ENCODE measurements at places on chromosomes 2 and 18.
A peak's percentile ranks its signal among the peaks of the same experiment; 100 is the strongest.

DNA sequence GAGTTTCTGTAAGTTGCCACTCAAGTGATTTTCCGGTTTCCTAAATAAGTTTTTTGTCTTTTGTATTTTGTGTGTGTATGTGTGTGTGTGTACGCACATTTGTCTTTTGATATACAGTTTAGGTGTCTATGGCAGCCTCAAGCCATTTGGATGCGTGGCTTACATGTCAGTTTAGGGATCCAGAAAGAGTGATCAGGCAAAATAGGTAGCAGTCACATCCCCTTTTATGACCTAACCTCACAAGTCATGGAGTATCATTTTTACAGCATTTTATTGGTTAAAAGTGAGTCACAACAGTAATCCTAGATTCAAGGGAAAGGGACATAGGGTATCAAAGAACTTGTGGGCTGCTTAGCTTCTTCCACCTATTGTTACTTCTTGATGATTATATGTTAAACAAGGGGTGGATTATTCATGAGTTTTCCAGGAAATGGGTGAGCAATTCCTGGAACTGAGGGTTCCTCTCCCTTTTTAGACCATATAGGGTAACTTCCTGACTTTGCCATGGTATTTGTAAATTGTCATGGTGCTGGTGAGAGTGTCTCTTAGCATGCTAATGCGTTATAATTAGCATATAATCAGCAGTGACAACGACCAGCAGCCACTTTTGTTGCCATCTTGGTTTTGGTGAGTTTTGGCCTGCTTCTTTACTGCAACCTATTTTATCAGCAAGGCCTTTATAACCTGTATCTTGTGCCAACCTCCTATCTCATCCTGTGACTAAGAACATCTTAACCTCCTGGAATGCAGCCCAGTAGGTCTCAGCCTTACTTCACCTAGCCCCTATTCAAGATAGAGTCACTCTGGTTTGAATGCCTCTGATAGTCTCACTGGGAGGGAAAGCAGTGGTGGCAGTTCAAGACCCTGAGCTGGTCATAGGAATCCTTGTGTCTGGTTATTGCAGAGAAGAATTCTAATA is 8.6 kb upstream of the SOCS6 start:
- DNase-seq = peak; percentile 46

- DNase-seq = peak; percentile 80
These were observed 60.5 kb upstream of the POMC start for GRCh38 chr2:25228848-25229278.

- DNase-seq = no peak
These were observed 5.8 kb upstream of the MYOM1 start for GRCh38 chr18:3225588-3225987.

GRCh38 chr2:104900608-104901007 is 46.7 kb downstream of the POU3F3 start:
- DNase-seq = no peak

GRCh38 chr2:65136253-65136652 is 6.3 kb upstream of the RAB1A start:
- no peak for DNase-seq

- DNase-seq = no peak
These were observed 394.4 kb downstream of the LRP1B start for GRCh38 chr2:141736466-141736865.

- DNase-seq = no peak
These were observed 262.8 kb upstream of the RASGRP3 start for GRCh38 chr2:33213648-33214047.

DNA sequence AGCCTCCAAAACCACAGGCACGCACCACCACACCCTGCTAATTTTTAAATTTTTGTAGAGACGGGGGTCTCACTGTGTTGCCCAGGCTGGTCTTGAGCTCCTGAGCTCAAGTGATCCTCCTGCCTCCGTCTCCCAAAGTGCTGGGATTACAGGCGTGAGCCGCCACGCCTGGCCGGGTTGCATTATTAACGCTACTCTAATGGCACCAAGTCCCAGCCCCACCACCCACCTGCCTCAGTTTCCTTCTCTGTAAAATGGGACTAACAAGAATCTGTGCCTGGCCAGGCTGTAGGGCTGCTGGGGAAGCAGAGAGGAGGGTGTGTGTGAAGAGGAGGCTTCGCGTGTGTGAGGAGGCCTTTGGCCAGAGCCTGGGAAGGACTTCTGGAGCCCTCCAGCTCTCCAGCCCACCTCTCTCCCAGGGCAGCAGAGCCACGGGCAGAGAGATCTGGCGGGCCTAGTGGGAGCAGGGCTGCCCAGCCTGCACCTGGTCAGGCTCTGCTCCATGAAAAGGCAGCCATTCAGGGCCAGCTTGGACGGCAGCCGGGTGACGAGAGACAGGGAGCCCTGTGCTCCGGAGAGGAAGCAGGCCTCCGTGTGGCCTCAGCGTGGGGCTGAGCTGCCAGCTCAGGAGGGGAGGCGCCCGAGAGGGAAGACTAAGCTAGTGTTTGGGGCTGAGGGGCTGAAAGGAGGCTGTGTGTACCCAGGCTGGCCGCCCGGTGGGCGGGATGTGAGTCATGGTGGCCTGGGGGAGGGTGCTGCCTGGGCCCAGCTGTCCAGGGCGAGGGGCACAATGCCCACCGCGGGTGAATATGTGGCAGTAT is 7.4 kb upstream of the B3GNT7 start:
- peak; percentile 77 for DNase-seq

DNA sequence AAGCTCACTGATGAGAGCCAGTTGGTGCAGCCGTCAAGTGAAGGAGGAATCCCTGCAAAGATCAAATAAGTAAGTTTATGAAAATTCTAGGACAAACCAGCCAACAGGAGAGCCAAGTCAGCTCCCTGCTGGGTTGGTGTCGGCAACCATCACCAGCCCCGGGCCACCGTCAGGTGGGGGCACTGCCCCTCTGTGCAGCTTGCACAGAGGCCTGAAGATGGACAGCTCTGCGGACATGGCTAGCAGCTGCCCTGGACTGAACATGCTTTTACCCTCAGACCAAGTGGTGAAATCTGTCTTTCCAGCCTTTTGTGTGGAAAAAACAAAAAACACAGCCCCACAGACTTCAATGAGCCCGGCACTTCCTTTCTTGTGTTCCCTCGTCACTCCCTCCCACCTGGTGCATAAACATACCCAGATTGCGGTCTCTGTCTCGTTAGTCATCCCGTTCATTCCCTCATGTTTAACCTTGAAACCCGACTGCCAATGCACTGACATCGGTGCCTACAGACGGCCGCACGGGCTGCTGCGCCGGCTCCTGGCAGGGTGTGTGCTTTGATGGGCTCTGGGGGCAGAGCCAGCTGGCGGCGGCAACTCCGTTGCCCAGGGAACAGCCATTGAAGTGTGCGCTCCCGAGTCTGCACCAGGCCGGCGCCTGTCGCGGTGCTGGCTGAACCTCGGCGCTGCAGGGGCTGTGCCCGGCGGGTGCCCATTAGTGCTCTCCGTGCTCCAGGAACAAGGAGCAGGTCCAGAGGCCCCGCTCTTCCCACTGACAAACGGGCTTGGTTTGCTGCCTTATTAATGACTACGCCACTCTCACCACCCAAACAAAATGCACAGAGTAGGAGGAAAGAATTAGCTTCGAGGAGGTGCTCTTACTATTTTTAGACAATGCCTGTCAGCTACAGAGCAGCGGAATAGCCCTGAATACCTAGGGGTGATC is 95.3 kb downstream of the EIPR1 start:
- DNase-seq = no peak

GRCh38 chr2:64303250-64303649 is 150.7 kb upstream of the LGALSL start:
- no peak for DNase-seq

GRCh38 chr2:238999291-238999741 is 151.4 kb downstream of the TWIST2 start:
- peak; percentile 7 for DNase-seq

DNA sequence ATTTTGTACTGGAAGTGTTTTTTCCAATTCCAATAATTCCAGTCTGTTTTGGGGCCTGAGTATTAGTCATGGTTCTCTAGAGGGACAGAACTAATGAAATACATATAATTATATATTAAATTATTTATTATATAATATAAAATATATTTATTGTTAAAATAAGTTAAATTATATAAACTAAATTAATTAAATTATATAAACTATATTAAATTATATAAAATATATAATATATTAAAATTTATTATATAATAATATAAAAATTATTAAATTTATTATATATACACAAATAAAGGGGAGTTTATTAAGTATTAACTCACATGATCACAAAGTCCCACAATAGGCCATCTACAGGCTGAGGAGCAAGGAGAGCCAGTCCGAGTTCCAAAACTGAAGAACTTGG is 253.4 kb upstream of the NETO1 start:
- no peak for DNase-seq

DNA sequence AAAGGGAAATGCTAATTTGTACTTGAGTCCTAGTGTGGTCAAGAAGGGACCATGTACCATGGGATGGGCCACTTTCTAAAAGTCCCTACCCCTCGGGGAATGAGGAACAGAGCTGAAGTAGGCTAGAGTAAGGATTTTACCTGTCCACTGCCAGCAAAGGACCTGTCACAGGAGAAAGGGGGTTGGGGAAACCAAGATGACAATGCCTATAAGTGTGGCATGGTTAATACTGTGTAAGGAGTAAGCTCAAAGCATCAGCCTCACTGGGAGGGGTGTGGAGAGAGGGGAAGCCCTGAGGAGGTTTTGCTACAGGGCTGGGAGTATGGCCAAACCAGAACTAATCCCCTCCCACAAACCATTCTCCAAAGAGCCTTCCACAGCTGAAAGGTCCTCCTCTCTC is 15.8 kb downstream of the GKN2 start:
- DNase-seq = peak; percentile 62

GRCh38 chr2:231334179-231334930 is 61.2 kb upstream of the B3GNT7 start:
- no peak for DNase-seq

DNA sequence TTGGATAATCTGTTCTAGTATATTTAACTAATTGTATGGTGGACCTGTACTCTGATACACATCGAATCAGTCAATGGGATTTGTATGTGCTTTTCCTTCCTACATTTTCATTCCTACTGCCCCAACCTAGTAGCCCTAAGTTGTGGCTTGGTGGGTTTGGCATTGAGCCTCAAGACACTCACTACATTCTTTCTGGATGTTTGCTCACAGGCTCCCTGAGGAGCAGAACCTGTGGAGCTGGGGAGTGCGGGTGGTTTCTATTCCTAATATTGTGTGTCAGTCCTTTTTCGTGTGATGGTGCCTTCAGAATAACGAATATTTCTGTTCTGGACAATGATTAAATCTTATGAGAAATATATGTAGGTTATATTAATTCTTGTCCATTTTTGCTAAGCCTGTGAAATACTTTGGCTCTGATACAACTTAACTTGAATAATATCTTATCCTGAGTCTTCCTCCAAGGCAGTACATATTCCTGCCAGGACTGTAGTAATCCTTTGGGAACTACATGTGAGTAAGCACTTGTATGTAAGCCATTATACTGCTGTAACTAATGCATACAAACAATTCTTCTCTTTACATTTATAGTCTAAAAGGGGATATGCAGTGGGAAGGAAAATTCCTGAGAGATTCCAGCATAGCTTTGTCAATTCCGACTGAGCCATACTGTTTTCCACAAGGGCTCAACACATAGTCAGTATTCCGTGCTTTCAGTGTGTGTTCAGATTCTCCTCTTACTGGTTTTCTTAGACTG is 150.6 kb downstream of the AGPS start:
- peak; percentile 64 for DNase-seq

DNA sequence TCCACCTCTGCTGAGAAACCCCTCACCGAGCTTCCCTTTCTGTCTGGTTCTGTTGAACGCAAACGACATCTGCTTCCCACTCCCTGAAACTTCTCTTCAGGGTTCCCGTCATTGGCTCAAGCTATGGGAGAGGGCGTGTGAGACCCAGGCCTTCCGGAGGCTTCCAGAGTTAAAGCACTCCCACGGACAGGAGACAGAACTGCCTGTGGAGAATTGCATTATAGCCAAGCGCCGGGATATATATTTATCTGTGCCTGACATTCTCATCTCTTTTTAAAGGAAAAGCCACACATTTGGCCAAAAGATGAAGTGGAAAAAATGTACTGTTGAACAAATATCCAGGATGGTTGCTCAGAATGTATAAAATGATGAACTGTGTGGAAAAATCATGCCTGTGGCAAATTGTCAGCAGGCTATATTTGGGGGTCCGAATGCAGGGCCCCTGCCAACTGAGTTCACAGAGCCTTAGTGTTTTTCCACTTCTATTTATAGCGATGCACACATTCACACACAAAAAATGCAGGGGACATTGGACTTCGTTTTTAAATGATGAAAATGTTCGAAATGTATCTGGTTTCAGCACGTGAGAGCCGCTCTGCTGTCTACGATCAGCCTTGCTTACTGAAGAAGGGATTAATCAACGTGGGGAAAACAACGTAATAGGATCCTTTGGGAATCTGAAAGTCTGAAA is 59.5 kb downstream of the E2F6 start:
- no peak for DNase-seq

GRCh38 chr18:48216639-48217257 is 192.4 kb downstream of the ZBTB7C start:
- no peak for DNase-seq

- no peak for DNase-seq
These were observed 211.3 kb downstream of the CYP26B1 start for GRCh38 chr2:71936076-71937030.

DNA sequence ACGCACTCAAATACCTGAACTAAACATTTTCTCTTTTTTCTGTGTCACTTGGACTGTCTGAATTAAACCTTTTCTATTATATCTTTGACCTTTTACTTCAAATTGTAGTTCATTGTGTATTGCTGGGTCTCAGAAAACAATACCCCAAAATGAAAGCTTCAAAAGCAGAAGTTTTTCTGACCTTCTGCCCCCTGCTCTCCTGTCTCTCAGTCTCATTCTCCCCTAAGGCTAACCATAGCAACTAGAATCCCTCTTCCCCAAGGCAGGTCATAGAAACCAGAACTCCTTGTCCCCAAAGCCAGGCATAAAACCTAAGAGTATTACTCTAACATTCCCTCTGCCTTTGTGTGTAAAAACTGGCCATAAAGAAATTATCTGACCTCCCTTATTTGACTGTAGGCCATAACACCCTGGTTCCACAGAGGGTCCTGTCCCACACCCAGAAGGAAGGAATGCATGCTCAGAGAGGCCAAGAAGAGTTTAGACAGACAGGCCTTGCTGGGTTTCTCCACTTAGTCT is 93.5 kb upstream of the B3GNT2 start:
- DNase-seq = no peak

GRCh38 chr18:27104743-27105142 is 80.4 kb downstream of the CHST9 start:
- DNase-seq = no peak

- no peak for DNase-seq
These were observed 857.8 kb downstream of the DCDC2C start for GRCh38 chr2:4561196-4561595.

DNA sequence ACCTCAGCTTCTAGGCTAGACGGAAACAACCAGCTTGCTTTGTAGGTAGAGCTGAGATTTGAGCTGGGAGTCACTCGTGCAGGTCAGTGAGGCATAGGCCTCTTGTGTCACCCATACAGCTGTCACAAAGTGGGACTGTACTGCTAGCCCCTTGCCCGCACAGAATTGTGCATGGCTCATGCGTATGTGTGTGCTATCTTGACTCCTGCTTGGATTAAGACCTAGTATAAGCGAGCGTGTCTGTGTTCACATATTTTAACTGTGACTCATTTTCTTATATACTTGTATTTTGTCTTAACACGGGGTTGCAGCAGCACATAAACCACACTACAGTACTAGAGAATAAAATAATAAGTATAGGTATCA is 20.1 kb downstream of the CEP68 start:
- peak; percentile 71 for DNase-seq

- DNase-seq = peak; percentile 28
These were observed 324.0 kb downstream of the TXNL1 start for GRCh38 chr18:56314396-56314795.

GRCh38 chr2:163455815-163456214 is 280.0 kb downstream of the FIGN start:
- no peak for DNase-seq
